ENCODE measurements at places on chromosomes 2 and 18. TPM values are rescaled to one million over a fixed set of nuclear protein-coding genes. Genes with fewer than 3 reads are reported as not detected.
A peak's percentile ranks its signal among the peaks of the same experiment; 100 is the strongest.

- H3K27me3 ChIP-seq: no peaks in the 10 kb centered on the region
- H3K4me1 ChIP-seq: peaks cover 3% of the 10 kb centered on the region
- no peak overlapping the region for H3K27ac ChIP-seq
- no peaks in the 10 kb centered on the region for H3K36me3 ChIP-seq
Observed at GRCh38 chr2:100754951-100755350, 65.0 kb upstream of the NPAS2 start.

DNA sequence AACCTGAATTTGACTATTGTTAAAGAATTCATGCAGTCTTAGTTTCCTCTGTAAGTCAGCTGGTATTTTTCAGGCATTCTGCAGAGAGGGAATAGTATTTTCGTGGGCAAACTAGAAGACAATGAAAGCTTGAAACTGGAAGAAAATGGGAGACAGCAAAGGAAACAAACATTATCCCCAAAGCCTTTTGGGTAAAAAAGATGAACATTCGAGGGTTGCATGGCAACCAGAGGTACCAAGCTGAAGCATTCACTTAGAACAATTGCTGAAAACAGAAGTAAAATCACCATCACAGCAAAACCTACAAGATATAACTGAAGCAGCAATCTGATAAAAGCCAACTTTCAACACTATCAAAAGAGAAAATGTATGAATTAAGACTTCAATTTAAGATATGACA, 233.7 kb downstream of the SCG2 start:
- no peaks in the 10 kb centered on the region for H3K4me1 ChIP-seq
- no peaks in the 10 kb centered on the region for H3K36me3 ChIP-seq
- no peak for DNase-seq
- H3K27ac ChIP-seq: no peak overlapping the region
- H3K27me3 ChIP-seq: no peaks in the 10 kb centered on the region

DNA sequence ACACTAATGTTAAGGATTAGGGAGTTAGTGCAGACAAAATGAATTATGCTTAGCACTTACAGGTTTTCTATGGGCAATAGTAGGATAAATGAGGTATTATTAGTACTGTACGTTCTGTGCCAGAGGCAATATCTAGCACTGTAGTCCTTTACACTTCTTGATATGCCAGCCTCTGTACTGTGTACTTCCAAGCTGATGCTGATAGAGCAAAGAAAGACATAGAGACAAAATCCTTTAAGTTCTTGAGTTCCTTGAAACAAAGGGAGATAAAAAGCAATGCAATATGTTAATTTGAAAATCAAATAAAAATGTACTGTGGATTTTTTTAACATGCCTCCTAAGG, 1234.0 kb upstream of the NXPH2 start:
- H3K4me3 ChIP-seq: no peak overlapping the region
- H3K27ac ChIP-seq: no peak overlapping the region
- H3K36me3 ChIP-seq: no peaks in the 10 kb centered on the region
- no peaks in the 10 kb centered on the region for H3K4me1 ChIP-seq
- H3K27me3 ChIP-seq: no peaks in the 10 kb centered on the region
- no peak for DNase-seq

DNA sequence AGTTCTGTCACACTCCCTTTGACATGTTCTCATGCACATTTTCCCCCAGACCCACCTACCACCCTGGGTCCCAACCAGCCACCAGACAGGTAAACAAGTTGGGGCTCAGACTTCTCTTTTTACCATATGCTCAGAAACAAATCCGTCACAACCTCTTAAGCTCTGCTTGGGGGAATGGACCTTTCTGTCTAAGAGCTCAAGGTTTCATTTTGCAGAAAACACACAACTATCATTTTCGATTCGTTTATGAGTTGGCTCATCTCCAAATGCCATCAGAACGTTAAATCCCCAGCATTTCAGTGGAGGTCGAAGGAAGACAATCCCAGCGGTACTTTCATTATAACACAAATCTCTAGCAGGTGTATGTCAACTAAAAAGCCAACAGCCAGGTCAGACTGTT, 30.6 kb upstream of the NCK2 start:
- no peak for DNase-seq
- no peak overlapping the region for H3K4me3 ChIP-seq
- H3K27ac ChIP-seq: no peak overlapping the region
- H3K4me1 ChIP-seq: peaks cover 10% of the 10 kb centered on the region
- H3K27me3 ChIP-seq: peaks cover 6% of the 10 kb centered on the region

- H3K27ac ChIP-seq: peak overlapping the region; percentile 15
- peaks cover 6% of the 10 kb centered on the region for H3K4me1 ChIP-seq
- H3K36me3 ChIP-seq: no peaks in the 10 kb centered on the region
Observed at GRCh38 chr2:75870651-75871137, 160.0 kb upstream of the GCFC2 start.

- no peaks in the 10 kb centered on the region for H3K27me3 ChIP-seq
- no peaks in the 10 kb centered on the region for H3K4me1 ChIP-seq
- no peak overlapping the region for H3K4me3 ChIP-seq
- no peaks in the 10 kb centered on the region for H3K36me3 ChIP-seq
- DNase-seq: no peak
Observed at GRCh38 chr2:214550786-214551185, 139.9 kb downstream of the VWC2L start.

- no peaks in the 10 kb centered on the region for H3K36me3 ChIP-seq
- no peak overlapping the region for H3K27ac ChIP-seq
- DNase-seq: no peak
- no peaks in the 10 kb centered on the region for H3K4me1 ChIP-seq
- H3K27me3 ChIP-seq: no peaks in the 10 kb centered on the region
Observed at GRCh38 chr2:96900237-96900636, 30.4 kb upstream of the SEMA4C start.

EVX2 gene
- not detected for total RNA-seq

MRPL53 gene
- 21.0 TPM for total RNA-seq

LYPD6B gene
- total RNA-seq: 0.59 TPM

GPR35 gene
- 0.50 TPM for total RNA-seq
